ENCODE measurements at places on chromosomes 5 and 9.
A peak's percentile ranks its signal among the peaks of the same experiment; 100 is the strongest.

DNA sequence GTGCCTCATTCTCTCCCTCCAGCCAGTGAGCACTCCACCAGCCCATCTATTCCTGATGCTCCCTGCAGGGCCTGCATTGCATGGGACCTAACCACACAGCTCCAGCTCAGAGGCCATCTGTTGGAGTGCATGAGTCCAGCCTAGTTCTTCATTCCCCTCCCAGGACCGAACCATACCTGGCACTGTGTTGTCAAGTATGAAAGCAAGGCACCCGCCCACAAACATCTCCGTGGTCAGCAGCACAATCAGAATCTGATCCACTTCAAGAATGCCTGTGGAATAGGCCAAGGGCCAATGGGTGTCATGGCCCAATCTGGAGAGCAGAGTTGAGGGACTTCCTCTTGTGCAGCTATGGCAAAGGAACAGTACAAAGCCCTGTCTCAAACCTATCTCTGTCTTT lies 5.9 kb downstream of the SLC23A1 start:
- no peak for DNase-seq

GRCh38 chr5:142201471-142201887 lies 92.9 kb downstream of the NDFIP1 start:
- peak; percentile 96 for DNase-seq

DNA sequence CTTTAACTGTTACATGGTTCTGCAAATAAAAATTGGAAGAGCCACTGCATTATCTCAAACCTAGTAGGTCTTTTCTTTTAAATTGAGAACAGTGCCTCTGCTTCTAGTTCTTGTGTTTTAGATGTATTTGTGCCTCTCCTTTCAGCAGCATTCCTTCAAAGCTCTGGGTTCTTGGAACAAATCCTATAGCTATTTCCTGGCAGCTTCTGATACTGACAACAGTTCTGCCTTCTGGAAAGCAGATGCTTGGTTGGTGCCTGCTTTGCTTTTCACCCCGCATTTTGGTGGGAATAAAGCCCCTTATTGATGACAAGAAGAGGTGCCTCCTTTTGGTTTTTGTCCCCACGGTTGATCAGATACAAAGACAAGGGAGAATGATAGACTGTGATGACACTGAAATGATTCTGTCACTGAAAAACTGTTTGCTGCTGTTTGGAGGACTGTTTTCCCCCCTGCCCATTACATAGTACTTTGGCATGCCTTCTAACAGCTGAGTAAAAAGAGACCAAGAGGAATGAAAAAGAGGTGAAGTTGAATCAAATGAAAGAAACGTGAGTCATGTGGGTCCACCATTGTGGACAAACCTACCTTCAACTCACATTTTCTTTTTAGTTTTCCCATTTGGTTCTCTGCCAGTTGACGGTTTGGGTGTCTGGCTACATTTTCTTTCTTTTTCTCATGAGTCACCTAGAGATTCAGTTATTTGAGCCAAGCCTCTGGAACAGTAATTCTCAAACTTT lies 5.6 kb downstream of the PTCD2 start:
- DNase-seq, result peak; percentile 69

- no peak for DNase-seq
These were observed 67.9 kb upstream of the PIK3R1 start for GRCh38 chr5:68147659-68148058.

DNA sequence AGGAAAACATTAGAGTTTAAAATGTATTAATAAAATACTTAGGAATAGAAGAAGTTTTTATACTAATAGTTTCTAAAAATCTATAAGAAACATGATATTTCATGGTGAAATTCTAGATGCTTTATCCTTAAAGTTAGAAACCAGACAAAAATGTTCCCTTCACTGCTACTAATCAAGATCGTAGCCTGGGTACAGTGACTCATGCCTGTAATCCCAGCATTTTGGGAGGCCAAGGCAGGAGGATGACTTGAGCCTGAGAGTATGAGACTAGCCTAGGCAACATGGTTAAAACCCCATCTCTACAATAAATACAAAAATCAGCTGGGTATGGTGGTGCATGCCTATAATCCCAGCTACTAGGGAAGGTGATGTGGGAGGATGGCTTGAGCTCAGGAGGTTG lies 30.4 kb upstream of the KLF9 start:
- DNase-seq, result no peak

DNA sequence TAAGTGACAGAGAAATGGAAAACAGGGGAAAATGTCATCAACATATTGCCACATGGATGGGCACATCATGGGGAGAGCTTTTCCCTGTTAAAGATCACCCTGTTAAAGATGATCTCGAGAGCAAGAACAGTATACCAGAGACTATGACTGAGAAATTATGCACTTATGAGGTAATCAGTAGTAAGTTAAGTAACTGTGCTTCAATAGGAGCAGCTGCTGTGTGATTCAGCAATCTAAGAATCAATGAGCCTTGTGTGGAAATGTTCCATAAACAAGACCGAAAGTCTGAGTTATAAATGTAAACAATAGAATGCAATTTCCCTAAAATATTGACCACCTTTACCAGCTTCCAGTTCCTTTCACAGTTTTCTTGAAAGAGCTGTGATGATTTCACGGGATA lies 582.3 kb downstream of the CAAP1 start:
- DNase-seq, result peak; percentile 27

GRCh38 chr5:177374211-177374610 lies 10.0 kb upstream of the SLC34A1 start:
- DNase-seq, result no peak

GRCh38 chr9:126428534-126429175 lies 102.0 kb downstream of the MVB12B start:
- DNase-seq, result no peak

DNA sequence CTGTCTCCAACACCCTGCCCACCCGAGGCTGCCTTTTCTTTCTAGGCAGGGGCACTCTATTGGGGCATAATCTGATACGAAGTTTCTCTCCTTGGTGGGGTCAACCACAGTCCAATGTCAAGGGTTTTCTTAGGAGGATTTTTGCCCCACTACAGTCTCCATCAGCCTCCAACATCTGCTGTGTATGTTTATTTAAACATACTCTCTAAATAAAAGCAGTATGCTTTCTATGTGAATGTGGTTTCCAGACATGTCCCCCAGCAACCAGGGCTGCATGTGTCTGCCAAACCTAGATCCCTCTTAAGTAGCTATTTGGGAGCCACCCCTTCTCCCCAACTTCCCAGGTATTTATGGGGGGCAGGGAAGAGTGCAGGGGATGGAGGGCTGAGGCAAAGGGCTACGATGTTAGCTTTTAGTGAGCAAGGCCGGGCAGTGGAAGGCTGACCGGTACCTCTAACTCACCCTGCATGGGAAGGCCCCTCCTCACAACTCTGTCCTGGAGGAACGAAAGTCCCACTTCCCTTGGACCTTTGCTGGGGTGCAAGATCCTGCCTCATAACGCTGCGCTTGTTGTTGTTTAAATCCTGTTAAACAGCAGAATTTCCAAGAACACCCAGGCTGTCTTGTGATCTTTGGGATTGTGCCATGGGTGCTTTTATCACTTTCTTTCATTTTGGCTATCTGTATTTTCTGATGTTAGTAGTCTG lies 75.4 kb downstream of the NREP start:
- DNase-seq, result peak; percentile 45

DNA sequence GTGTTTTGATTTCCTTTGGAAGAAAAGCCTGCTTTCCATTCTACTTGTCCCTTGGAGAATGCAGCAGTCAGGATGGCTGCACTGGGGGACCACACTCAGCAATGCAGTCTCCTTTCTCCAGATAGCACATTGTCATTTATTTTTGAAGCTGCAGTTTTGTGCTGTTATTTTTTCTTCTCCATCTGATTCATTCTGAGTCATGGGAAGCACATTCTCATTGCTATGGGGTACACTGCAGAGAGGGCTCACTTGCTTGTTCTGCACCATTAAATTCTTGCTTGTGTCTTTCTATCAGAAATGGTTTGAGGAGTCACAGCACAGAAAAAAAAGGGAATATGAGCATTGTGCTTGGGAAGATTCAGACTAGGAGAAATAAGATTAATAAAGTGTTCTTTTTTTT lies 39.7 kb upstream of the POC5 start:
- peak; percentile 0 for DNase-seq
